Bronchial epithelial cell (primary cell): ENCODE measurements at places on chromosomes 1 and 21. TPM values are rescaled to one million over a fixed set of nuclear protein-coding genes. Genes with fewer than 3 reads are reported as not detected.
A peak's percentile ranks its signal among the peaks of the same experiment; 100 is the strongest.

- no peak for DNase-seq
Measured at GRCh38 chr1:90204780-90205179, 209.9 kb downstream of the ZNF326 start.

DNA sequence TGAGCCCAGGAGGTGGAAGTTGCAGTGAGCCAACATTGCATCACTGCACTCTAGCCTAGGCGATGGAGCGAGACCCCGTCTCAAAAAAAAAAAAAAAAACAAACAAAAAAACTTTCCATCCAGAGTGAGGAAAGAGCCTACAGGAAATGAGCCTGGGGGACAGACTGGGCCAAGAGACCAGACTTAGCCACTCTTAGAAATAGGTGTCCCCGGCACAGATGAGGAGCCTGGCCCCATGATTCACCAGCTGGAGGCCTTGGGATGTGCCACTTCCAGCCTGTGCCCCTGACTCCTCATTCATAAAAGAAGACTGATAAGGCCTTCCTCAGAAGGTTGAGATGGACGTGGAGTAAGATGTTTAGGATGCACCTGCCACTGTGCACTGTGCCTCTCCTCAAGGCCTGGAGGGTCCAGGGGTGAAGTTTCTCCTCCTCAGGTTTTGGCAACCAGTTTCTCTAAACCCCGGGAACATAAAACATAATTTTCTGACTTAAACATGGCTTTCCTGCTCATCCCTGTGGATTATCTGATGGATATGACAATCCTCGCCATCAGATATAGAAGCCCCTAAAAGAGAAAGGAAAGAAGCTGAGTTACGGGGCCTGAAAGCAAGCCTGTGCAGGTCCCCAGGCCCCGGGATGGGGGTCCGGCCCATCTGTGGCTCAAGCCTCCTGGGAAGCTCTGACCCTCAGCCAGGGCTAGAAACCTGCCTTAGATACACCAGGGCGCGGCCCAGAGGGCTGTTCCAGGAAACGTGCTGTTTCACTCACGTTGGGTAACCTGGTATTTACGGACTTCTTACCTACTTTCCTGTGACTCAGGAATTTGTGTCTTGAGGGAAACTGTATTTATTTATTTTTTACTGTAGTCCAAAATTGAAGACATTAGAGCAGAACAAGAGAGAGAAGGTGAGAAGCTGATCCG is 26.0 kb downstream of the MX1 start:
- DNase-seq = peak; percentile 33

DNA sequence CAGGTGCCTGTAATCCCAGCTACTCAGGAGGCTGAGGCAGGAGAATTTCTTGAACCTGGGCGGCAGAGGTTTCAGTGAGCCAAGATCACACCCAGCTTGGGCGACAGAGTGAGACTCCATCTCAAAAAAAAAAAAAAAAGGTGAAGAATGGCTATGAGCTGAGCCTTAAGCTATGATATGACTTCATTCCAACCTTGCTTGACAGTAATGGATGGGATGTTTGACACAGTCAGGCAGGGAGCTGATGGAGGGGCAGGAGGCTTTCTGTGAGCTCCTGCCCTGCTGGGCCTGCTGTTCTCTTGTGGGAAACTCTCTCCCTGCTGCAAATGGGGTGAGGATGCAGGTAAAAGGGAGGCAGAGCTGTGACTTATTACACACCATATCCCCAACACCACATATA is 27.6 kb downstream of the NCF2 start:
- DNase-seq = no peak

DNA sequence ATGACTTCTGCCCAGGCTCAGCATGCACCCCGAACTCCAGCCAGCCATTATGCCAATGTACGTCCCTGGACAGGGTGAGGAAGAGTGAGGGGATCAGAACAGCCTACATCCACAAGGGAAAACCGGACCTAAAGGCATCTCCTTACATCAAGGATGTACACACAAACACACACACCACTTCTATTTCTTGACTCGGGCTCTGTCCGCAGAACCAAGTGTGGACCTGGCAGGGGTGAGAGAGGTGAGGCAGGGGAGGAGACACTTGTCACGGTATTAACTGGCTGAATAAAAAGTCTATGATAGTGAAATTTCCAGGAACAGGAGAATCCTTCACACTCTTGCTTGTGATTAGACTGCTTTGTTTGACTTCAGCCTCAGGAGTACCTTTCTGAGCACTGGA is 2.3 kb downstream of the LMOD1 start:
- no peak for DNase-seq

GRCh38 chr1:29052100-29052499 is 71.6 kb downstream of the TMEM200B start:
- no peak for DNase-seq

GRCh38 chr1:214540324-214540723 is 11.1 kb downstream of the PTPN14 start:
- DNase-seq = no peak

- no peak for DNase-seq
Measured at GRCh38 chr1:3563125-3563524, 48.2 kb downstream of the MEGF6 start.

- DNase-seq = no peak
Measured at GRCh38 chr1:64894438-64895196, 71.7 kb downstream of the JAK1 start.

GRCh38 chr1:87880764-87881163 is 552.1 kb downstream of the LMO4 start:
- no peak for DNase-seq

- no peak for DNase-seq
Measured at GRCh38 chr21:34942911-34943310, 106.2 kb downstream of the RUNX1 start.

- no peak for DNase-seq
Measured at GRCh38 chr1:77319036-77319705, 37.4 kb downstream of the AK5 start.

DNA sequence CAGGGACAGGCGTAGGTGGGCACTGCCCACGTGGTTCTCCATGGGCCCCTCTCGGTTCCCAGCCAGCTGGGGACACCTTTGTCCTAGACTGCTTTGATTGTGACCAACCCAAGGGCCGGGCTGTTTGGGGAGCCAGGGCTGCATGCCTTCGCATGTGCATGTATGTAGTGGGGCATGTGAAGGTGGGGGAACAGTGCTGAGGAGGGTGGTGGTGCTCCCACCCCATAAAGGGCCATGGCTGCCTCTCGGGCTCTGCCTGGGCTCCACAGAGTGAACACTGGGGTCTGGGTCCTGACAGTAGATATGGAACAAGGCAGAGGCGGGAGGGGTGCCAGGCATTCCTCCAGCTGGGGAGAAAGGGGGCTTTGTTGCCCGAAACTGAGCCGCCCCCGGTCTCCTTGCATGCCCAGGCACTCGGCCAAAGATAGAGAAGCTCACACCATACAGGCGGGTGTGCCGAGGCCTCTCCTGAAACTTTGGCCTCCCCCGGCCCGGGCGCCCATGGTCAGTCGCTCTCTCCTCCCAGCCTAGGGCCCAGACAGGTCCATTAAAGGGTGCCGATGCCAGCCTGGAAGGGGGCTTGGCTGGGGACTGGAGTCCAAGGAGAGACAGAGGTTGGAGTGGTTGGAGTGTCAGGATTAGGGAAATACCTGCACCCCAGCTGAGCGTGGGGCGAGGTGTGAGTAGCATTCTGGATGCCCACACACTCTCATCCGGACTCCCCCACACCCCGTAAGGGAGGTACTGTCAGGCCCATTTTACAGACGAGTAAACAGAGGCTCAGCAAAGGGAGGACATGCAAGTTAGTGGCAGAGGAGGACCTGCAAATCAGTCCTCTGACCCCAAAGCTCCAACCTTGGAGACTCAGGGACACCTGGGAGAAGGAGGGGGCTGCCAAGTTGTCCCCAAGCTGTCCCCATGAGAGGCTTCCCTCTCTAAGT is 41.1 kb downstream of the EPHA2 start:
- DNase-seq = no peak

- no peak for DNase-seq
Measured at GRCh38 chr21:31156662-31157061, 118.4 kb upstream of the KRTAP19-8 start.

DNA sequence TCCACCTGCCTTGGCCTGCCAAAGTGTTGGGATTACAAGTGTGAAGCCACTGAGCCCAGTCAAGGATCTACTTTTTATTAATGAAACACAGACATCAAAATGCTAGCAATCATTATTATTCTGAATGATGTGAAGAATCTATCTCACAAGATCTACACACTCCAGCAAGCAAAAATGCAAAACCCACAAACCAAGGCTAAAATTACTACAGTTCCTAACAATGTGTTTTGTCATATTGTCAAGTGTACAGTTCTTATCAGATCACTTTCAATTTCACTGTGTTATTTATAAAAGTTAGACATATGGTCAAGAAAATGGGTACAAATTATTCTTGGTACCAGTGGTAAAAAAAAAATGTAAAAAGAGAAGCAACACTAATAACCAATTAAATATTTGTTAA is 61.3 kb upstream of the SDC3 start:
- DNase-seq = no peak

- no peak for DNase-seq
Measured at GRCh38 chr1:186218654-186219352, 156.2 kb downstream of the TPR start.

DNA sequence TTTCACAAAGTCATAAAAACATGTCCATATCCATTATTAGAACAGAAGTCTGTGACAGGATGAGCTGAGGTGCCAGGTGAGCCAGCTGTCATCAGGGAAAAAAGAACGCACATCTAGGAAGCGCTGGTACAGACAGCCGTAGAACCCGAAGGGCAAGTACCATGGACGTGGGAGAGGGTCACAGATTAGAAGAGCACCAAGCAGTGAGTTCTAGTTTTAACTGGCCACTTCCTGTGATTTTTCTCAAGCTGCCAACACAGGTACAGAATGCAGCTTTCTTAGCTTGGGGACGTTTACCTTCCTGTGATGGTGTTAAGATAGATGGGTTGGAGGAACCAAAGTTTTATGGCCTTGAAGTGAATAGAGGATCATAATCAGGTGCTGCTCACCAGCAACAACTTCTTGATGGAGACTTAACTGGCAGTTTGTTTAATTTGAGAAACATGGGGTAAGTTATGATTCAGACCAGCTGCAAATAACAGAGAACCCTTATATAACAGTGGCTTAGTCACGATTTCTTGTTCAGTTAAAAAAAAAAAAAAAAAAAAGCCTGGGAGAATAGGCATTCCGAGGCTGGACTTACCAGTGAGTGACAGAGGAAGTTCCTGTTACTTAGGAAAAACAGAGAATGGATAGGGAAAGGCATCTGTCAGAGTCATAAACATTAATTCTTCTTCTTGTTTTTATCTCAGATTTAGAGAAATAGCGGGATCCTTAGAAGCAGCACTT is 30.9 kb downstream of the AGT start:
- DNase-seq = peak; percentile 85

- no peak for DNase-seq
Measured at GRCh38 chr21:44842721-44843445, 25.0 kb upstream of the SUMO3 start.

DNA sequence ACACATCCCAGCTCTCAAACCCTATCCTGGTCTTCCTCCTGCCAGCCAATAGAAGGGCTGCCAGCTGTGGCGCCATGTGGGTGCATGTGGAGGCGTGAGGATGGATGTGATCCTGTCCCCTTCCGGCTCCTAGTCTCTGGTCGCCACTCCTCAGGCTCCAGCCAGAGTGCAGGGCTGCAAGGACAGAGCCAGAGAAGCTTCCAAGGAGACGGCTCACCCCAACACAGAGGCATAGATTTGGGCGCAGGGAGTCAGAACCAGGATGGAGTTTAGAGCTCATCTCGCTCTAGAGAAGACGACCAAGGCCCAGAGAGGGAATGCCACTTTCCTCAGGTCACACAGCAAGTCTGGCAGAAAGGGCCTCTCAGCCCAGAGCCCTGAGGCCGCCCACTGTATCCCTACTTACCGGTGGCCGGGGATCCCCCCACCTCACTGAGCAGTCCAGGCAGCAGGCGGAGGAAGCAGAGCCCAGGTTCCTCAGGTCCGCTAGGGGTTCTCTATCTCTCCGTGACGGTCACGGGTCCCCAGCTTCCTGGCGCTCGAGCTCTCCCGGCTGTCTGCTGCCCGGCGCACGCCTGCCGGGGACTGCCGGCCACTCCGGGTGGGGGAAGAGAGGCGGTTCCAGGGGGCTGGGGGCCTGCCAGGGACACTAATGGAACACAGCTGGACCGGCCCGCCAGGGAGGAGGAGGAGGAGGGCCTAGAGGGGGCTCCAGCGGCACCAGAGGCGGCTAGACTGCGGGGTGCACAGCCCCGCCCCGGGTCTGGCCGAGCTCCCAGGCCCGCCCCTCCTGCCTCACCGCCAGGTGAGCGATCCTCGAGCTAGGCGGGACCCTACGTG is at the start of gene COL16A1:
Gene COL16A1 (minus strand): TSS at position 587 of the 840 bp plus-strand sequence. CDS start 1,824 bp downstream, outside the sequence.
- peak; percentile 52 for DNase-seq

DNA sequence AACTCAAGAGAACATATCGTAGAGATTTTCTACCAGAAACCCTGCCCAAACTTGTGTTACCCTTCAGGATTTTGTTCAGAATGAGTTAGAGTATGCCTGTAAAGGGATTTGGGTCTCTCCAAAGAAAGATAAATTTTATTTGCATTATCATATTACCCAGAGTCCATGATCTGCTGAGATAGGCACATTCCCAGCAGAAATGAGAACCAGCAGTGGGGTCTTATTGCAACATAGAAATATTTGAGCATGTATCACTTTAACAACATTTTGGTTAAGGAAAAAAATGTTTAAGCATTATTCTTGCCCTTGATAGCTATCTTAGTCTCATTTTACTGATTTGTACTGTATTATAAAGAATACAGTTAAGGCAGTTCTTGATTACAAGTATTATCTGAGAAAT is 10.6 kb downstream of the VCAM1 start:
- DNase-seq = no peak

- no peak for DNase-seq
Measured at GRCh38 chr21:18356801-18357200, 46.8 kb downstream of the TMPRSS15 start.

- no peak for DNase-seq
Measured at GRCh38 chr21:19013916-19014315, 610.3 kb upstream of the TMPRSS15 start.

Gene MYBPH
- total RNA-seq = not detected in 2 replicates

Gene TNFAIP8L2
- total RNA-seq = not detected in 2 replicates

Gene TNFRSF14
- total RNA-seq = 10.4 and 11.1 TPM in 2 replicates

Gene STIL
- 0.64 and 0.79 TPM in 2 replicates for total RNA-seq

Gene SPRR2E
- 0.26 and 3.7 TPM in 2 replicates for total RNA-seq

Gene GJB3
- total RNA-seq = 136 and 159 TPM in 2 replicates

Gene GBP1
- 1.8 and 9.5 TPM in 2 replicates for total RNA-seq

Gene BCL10
- total RNA-seq = 31.3 and 46.1 TPM in 2 replicates

Gene KRTAP21-3
- not detected in 2 replicates for total RNA-seq

Gene LYSMD1
- 5.0 and 8.6 TPM in 2 replicates for total RNA-seq

Gene CBR3
- 0.26 and 0.38 TPM in 2 replicates for total RNA-seq

Gene EFNA1
- 31.9 and 54.3 TPM in 2 replicates for total RNA-seq

Gene KRTAP7-1
- total RNA-seq = not detected in 2 replicates

Gene DBT
- 3.7 and 6.5 TPM in 2 replicates for total RNA-seq
